Muscle of back (tissue), 13 donors: ENCODE measurements at places on chromosomes 2 and 18.

- DNase-seq, result no peak
Measured at GRCh38 chr2:70192516-70192915, 1.7 kb upstream of the C2orf42 start.

- DNase-seq, result no peak
Measured at GRCh38 chr2:14615121-14615520, 17.4 kb upstream of the LRATD1 start.

GRCh38 chr18:42606886-42607495, 508.5 kb downstream of the RIT2 start:
- peak; percentile 58 for DNase-seq

DNA sequence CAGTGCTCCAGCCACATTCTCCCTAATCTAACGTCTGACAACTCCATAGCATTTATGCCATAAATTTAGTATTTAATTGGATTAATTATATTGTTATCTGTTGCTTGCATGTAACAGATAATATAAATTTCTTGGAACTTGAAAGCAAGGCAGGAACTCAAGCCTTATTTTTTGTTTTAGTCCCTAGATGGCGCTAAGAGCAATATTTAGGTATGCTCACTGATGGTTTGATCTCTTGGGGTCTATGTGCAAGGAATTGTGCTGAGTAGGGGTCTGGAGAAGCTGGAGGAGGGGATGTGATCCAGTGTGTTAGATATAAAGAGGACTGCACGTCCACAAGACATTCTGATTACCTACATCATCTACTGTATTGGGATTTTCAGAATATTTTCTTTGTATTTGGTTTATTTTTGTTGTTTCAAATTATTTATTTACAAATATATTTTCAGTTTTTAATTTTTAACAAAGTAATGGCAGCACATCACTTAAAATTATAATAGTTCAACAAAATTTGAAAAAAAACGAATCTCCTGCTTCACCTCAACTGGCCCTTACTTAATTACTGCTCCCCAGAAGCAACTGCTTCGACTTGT, 32.8 kb downstream of the KATNAL2 start:
- no peak for DNase-seq

DNA sequence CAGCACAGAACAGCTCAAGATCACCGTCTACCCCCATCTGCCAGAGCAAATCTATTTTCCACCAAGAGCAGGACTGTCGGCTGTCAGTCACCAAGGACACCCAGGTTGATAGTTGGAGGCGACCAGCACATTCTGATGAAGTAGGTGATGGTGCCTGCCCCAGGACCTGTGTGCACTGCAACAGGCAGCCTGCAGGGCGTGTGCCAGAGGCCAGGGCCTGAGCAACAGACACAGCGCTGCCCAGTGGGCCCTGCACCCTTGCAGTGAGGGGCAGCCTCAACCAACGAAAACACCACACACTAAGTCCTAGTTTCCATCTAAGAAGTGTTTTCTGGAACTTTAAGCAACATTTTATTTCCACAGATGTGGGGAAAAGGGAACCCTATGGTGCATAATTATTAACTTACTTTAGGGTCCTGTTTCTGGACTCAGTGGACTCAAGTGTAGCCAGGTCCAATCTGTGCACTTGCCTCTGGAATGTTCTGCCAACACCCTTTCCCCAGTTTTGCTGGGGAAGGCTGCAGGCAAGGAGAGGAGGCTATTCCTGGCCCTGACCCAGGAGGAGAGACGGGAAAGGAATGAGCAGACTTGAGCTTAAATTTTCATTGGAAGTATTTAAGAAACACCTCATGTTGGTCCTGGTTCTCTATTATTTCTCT, 61.5 kb downstream of the ADNP2 start:
- no peak for DNase-seq

GRCh38 chr2:191222507-191222906, 22.7 kb upstream of the MYO1B start:
- peak; percentile 42 for DNase-seq
